ENCODE measurements at places on chromosomes 6 and 20.

- DNase-seq, result no peak
Observed at GRCh38 chr20:58524814-58525213, 9.6 kb upstream of the APCDD1L start.

DNA sequence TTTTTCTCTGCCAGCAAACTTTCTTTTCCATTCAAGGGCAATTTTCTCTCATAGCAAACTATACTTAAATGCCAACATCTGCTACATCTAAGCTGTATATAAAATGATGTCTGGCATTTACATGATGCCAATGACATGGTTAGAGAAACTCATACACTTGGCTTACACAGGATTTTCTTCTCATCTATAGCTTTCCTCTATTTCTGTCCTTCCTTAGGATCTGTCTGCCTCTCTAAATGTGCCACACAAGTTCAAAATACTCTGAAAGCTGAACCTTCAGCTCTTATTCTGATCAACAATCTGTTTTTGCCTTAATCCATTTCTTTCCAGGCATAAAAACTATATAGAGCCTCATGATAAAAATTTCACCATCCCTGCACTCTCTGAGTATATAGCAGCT, 290.9 kb upstream of the RNF217 start:
- no peak for DNase-seq

- DNase-seq, result no peak
Observed at GRCh38 chr6:36933102-36933501, 21.4 kb upstream of the PI16 start.

DNA sequence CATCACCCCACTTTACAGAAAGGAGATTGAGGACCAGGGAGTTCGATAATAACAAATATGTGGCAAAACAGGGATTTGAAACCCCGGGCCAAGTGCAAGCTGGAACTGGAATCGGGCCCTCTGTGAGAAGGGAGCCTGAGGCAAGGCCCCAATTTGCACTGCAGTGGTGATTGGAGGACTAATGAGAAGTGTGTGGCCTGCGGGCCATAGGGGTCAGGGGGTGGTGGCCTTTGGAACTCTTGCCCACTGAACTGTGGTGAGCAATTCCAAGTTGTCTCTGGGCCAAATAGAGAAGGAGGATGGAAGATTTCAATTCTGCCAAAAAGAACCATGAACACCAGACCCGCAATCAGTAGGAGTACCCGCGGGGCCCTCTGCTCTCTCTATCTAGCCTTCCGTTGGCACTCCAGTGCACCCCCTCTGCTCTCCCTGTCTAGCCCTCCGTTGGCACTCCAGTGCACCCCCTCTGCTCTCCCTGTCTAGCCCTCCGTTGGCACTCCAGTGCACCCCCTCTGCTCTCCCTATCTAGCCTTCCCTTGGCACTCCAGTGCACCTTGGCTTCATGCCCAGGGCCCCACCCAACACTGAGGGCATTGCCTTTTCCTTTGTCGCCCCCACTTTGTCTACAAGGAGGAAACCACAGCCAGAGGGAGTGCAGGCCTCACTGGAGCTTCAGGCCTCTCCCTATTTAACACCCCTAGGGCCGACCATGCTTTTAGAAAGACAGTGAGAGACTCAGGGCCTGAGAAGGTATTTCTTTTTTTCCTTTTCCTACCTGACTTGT, 6.0 kb upstream of the PTPRA start:
- DNase-seq, result no peak

DNA sequence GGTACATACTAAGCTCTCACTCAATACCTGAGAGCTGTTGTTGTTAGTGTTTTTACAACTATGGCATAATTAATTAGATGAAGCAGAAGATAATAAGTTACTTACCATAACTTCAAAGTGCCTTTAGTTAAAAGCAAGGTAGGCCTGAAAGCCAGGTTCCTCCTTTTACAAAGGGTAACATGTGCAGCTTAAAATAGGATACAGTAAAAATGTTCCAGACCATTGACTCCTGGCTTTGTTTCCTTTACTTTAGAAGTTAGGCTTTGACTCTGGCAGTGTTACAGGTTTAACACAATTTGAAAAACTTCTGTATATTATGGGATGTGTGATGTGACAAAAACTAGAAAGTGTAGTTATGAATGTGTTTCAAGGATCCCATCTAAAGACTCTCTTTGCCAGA, 522.5 kb downstream of the EPM2A start:
- DNase-seq, result no peak

DNA sequence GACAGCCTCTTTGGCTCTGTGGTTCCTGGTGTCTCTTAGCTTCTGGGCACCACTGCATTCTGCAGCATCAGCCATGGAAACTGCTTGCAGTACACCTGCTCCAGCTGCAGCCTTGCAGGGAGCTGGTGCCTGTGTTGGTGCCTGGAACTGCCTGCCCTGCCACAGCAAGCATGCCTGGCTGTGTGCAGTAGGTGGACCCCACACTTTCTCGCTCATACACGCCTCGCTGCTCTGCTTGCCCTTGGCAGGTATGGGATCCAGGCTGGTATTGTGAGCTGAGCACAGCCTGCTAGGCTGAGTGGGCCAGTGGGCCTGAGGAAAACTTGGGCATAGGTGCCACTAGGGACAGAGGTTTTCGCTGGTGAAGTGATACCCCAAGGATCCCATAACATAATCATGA, 22.8 kb downstream of the OR2J3 start:
- DNase-seq, result no peak

Measured in activated CD8-positive, alpha-beta memory T cell treated with anti-CD3 and anti-CD28 coated beads for 4 hours (primary cell).